ENCODE measurements at places on chromosomes 5 and 9. TPM values are rescaled to one million over a fixed set of nuclear protein-coding genes. Genes with fewer than 3 reads are reported as not detected.
A peak's percentile ranks its signal among the peaks of the same experiment; 100 is the strongest.

Gene YTHDC2
- total RNA-seq, result 21.2 TPM

GRCh38 chr9:2367970-2368369 is 253.6 kb upstream of the VLDLR start:
- H3K4me3 ChIP-seq, result no peak overlapping the region
- no peaks in the 10 kb centered on the region for H3K36me3 ChIP-seq
- no peak for DNase-seq
- H3K27ac ChIP-seq, result no peak overlapping the region
- no peaks in the 10 kb centered on the region for H3K4me1 ChIP-seq

Gene SLC25A2
- 0.25 TPM for total RNA-seq

DNA sequence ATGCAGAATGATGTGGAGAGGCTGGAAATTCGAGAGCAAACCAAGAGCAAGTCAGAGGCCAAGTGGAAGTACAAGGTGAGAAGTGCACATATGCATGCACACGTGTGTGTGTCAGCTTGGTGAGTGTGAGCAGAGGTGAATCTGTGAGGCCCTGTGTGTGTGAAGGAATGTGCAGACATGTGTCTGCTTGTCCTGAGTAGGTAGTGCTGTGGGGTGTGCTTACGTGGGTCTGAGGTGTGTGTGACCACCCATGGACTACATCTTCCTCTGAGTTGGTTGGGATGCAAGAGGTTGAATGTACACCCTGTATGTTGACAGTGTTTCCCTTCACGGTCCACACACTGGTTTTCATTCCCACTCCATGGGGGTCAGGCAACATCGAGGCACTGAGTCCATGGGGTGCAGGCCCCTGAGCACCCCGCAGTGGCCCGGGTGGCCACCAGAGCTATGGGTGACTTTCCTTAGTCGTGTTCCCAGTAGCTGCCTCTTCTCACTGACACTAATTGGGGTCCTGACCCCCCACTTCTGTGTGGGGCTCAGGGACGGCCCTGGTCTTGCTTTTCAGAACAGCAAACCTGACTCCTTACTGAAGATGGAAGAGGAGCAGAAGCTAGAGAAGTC is 86.7 kb downstream of the PHF2 start:
- no peak overlapping the region for H3K27ac ChIP-seq
- H3K4me3 ChIP-seq, result no peak overlapping the region
- H3K36me3 ChIP-seq, result no peaks in the 10 kb centered on the region
- H3K27me3 ChIP-seq, result no peaks in the 10 kb centered on the region

- DNase-seq, result no peak
- no peak overlapping the region for H3K27ac ChIP-seq
- no peaks in the 10 kb centered on the region for H3K36me3 ChIP-seq
- no peaks in the 10 kb centered on the region for H3K27me3 ChIP-seq
- H3K4me3 ChIP-seq, result no peak overlapping the region
Measured at GRCh38 chr5:129601576-129601975, 141.5 kb downstream of the ADAMTS19 start.

DNA sequence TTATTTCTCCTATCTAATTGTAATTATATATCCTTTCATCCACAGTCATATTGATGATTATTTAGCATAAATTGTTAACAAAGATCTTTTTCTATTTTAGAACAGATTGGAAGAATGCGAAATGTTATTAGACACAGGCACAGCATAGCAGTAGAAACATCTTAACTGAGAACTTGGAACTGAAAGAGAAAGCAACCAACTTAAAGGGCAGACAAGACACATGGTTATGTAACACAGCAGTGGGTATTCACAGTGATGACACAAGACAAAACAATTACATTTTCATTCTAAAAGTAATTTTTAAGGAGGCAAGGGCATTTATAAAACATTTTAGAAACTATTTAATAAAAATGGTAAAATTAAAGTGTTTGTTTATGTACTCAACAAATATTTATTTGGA is 57.7 kb upstream of the MEF2C start:
- DNase-seq, result no peak
- H3K27me3 ChIP-seq, result no peaks in the 10 kb centered on the region
- peaks cover 5% of the 10 kb centered on the region for H3K4me1 ChIP-seq
- H3K4me3 ChIP-seq, result no peak overlapping the region
- H3K27ac ChIP-seq, result no peak overlapping the region

- H3K36me3 ChIP-seq, result no peaks in the 10 kb centered on the region
- H3K27ac ChIP-seq, result no peak overlapping the region
- DNase-seq, result no peak
- H3K4me1 ChIP-seq, result peaks cover 8% of the 10 kb centered on the region
- no peak overlapping the region for H3K4me3 ChIP-seq
Measured at GRCh38 chr9:70576116-70576515, 161.7 kb upstream of the KLF9 start.

GRCh38 chr9:83505282-83505681 is 32.9 kb downstream of the FRMD3 start:
- no peak overlapping the region for H3K27ac ChIP-seq
- no peak overlapping the region for H3K4me3 ChIP-seq
- peaks cover 9% of the 10 kb centered on the region for H3K4me1 ChIP-seq
- no peaks in the 10 kb centered on the region for H3K36me3 ChIP-seq
- DNase-seq, result no peak
- H3K27me3 ChIP-seq, result no peaks in the 10 kb centered on the region

DNA sequence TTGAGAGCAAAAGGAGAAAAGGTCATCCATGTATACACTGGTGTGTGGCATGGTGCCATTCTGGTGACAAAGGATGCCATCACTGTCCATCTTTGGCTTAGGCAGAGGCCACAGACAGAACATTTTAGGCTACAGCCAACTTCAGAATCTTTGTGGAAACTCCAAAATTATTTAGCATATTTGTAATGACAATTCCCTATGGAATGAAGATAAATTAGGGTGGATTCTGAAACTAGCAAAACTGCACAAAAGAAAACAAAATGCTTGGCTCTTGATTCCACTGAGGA is 92.5 kb downstream of the FBXW11 start:
- DNase-seq, result no peak
- peaks cover 2% of the 10 kb centered on the region for H3K36me3 ChIP-seq
- H3K4me1 ChIP-seq, result peaks cover 5% of the 10 kb centered on the region
- H3K27ac ChIP-seq, result no peak overlapping the region
- no peaks in the 10 kb centered on the region for H3K27me3 ChIP-seq
- H3K4me3 ChIP-seq, result no peak overlapping the region

DNA sequence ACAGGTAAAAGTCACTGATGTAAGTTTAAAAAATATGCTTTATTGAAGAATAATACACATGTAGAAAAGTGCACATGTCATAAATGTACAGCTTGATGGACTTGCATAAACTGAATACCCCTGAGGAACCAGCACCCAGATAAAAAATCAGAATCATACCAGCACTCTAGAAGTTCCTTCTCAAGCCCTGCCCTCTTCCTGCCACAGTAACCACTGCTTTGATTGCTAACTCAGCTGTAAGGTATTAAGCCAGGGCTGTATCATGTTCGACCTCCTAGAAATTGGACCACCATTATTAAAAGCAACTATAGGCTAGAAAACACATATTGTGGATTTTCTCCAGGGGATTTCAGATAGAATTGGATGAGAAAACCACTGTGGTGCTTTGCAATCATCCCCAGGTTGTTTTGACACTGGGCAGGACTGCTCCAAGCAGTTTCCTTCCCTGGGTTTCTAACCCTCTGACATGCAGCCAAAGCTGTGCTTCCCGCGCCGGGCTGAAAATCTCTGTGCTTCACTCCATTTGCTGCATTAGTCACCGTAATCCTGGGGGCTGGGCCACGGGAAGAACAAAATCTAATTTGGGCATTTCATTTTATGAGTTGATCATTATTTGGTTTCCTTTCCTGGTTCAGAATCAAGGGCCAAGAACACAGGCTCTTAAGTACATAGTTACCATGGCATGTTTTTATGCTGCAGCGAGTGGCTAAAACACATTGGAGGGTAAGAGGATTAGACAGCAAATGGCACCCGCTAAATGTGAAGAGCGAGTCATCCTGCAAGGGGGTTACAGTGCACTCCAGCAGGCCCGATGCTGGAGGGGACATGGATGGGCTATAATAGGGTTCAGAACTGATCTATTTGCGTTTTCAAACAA is 139.4 kb upstream of the IL12B start:
- peaks cover 2% of the 10 kb centered on the region for H3K27me3 ChIP-seq
- no peak overlapping the region for H3K27ac ChIP-seq
- no peak overlapping the region for H3K4me3 ChIP-seq

DNA sequence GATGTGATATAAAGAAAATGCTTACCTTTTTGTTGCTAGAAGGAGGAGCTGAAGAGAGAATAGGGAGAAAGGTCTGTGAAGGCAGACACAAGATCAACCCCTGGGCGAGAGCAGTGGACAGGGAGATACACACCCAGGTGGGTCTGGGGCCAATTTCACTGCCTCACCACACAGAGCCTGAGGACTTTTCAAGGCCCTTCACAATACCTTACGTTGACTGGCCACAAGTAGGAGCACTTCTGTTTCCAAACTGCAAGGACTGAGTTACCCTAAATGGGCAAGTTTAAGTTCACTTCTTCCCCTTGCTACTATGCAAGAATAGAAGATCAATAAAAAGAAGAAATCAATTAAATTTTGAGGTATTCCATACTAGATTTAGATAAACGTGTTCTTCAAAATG is 174.5 kb upstream of the SLC12A2 start:
- no peak overlapping the region for H3K4me3 ChIP-seq
- peak; percentile 36 for DNase-seq
- no peaks in the 10 kb centered on the region for H3K4me1 ChIP-seq
- no peaks in the 10 kb centered on the region for H3K27me3 ChIP-seq
- H3K27ac ChIP-seq, result no peak overlapping the region

- no peak for DNase-seq
- no peaks in the 10 kb centered on the region for H3K36me3 ChIP-seq
- no peaks in the 10 kb centered on the region for H3K4me1 ChIP-seq
- no peak overlapping the region for H3K27ac ChIP-seq
Measured at GRCh38 chr5:127184851-127185250, 105.7 kb upstream of the MEGF10 start.

DNA sequence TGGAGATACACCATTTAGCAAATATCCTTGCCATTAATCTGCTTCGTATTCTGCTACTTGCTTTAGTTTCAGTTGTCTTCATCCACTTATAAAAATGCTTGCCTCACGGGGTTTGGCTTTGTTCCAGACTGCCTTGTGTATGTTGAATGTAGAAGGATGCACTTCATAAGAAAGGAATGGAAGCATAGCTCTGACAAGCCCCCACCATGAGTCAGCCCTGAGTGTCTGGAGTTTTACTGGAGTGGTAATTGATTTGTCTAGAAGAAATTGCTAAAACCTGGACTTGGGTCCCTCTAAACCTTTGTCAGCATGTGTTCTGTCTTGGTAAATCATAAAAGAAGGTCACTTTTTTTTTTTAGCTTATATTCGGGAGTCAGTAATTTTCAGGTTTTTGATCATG is 4.6 kb downstream of the TEX48 start:
- DNase-seq, result peak; percentile 100
- peak overlapping the region; percentile 2 for H3K4me3 ChIP-seq
- H3K36me3 ChIP-seq, result no peaks in the 10 kb centered on the region

Gene SIGMAR1
- 73.2 TPM for total RNA-seq

DNA sequence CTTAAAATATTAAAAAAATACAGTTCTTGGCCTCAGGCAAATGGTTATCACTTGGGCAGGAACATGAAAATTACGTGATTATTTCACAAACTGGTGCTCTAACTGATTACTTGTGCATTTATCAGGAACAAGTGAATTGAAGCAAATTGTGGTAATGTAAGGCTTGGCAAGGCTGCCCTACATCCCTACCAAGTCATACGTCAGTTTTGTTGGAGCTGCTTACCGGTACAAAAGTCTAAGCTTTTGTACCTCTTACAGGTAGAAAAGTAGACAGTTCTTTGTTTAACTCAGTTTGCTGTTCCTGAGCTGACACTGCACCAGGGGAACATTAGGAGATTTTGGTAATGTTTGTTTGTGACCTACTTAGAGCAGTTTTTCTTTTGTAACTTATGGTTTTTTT is 2.2 kb downstream of the G3BP1 start:
- peaks cover 24% of the 10 kb centered on the region for H3K4me1 ChIP-seq
- peaks cover 8% of the 10 kb centered on the region for H3K36me3 ChIP-seq
- peak; percentile 14 for DNase-seq
- H3K27ac ChIP-seq, result peak overlapping the region; percentile 6
- no peaks in the 10 kb centered on the region for H3K27me3 ChIP-seq

Gene CANX
- 792 TPM for total RNA-seq

- no peak for DNase-seq
- H3K4me1 ChIP-seq, result peaks cover 23% of the 10 kb centered on the region
- H3K27me3 ChIP-seq, result no peaks in the 10 kb centered on the region
- no peak overlapping the region for H3K4me3 ChIP-seq
- no peak overlapping the region for H3K27ac ChIP-seq
Measured at GRCh38 chr9:89885156-89885555, 280.3 kb downstream of the GADD45G start.

- H3K4me3 ChIP-seq, result no peak overlapping the region
- DNase-seq, result peak; percentile 31
- H3K27me3 ChIP-seq, result no peaks in the 10 kb centered on the region
- no peaks in the 10 kb centered on the region for H3K4me1 ChIP-seq
- no peaks in the 10 kb centered on the region for H3K36me3 ChIP-seq
Measured at GRCh38 chr5:61245486-61245885, 83.2 kb upstream of the SMIM15 start.

- no peaks in the 10 kb centered on the region for H3K36me3 ChIP-seq
- H3K27ac ChIP-seq, result no peak overlapping the region
- peak; percentile 12 for DNase-seq
- no peak overlapping the region for H3K4me3 ChIP-seq
- H3K4me1 ChIP-seq, result no peaks in the 10 kb centered on the region
Measured at GRCh38 chr5:81195335-81195929, 37.7 kb upstream of the CKMT2 start.

DNA sequence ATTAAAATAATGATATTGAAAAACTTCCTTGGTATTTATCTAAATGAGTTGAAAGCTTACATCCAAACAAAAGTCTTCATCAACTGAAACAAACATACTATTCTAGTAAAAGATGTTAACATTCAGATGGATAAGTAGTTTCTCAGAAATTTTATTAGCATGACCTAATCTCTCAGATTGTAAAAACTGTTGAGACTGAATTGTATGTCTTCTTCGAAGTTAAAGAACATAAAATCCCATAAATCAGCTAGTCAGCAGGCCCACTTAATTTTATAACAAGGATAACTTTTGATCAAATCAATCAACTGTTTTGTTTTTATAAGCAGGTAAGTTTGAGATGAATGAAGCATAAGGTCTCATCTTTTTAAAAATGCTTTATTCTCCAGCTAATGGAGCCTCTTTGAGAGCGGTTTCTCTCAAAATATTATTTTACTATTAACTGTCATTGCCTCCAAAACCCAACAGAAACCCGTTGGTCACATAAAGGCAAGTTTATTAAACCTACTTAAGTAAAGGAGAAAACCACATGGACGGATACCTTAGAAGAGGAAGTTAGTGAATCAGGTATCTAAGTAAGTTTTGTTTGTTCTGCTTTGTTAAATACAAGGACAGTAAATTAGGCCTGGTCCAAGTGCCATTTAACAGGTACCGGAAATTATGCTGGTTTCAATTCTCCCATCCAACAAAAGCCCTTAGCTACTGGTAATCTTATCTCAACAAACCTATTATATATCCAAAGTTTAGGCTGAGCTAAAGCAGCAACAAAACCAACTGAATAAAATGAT is 457.0 kb downstream of the PDE4D start:
- no peaks in the 10 kb centered on the region for H3K36me3 ChIP-seq
- no peaks in the 10 kb centered on the region for H3K4me1 ChIP-seq
- no peaks in the 10 kb centered on the region for H3K27me3 ChIP-seq
- H3K4me3 ChIP-seq, result no peak overlapping the region

Gene ZFP2
- total RNA-seq, result 1.1 TPM

All from astrocyte (in vitro differentiated cells and primary cell).